ENCODE measurements at places on chromosomes 5 and 9. TPM values are rescaled to one million over a fixed set of nuclear protein-coding genes. Genes with fewer than 3 reads are reported as not detected.

The IL11RA gene
- 12.6 TPM for total RNA-seq

The CDC20B gene
- total RNA-seq, result 0.19 TPM

The FBP1 gene
- 0.76 TPM for total RNA-seq

The PDCD1LG2 gene
- total RNA-seq, result 8.2 TPM

GRCh38 chr9:86341007-86341491 lies 13.2 kb downstream of the TUT7 start:
- DNase-seq, result no peak
- H3K4me1 ChIP-seq, result peaks cover 2% of the 10 kb centered on the region
- H3K36me3 ChIP-seq, result peaks cover 55% of the 10 kb centered on the region
- no peaks in the 10 kb centered on the region for H3K27me3 ChIP-seq

- H3K27me3 ChIP-seq, result no peaks in the 10 kb centered on the region
- no peak for DNase-seq
- H3K36me3 ChIP-seq, result no peaks in the 10 kb centered on the region
- H3K4me3 ChIP-seq, result no peak overlapping the region
Observed at GRCh38 chr5:103345461-103345860, 86.9 kb downstream of the MACIR start.

- H3K36me3 ChIP-seq, result no peaks in the 10 kb centered on the region
- H3K27ac ChIP-seq, result no peak overlapping the region
- no peak overlapping the region for H3K4me3 ChIP-seq
- no peak for DNase-seq
- H3K4me1 ChIP-seq, result no peaks in the 10 kb centered on the region
Observed at GRCh38 chr9:130554606-130555005, 24.8 kb upstream of the FUBP3 start.

Measured in thymus (tissue), 14 donors.